ENCODE measurements at places on chromosomes 4 and X.
A peak's percentile ranks its signal among the peaks of the same experiment; 100 is the strongest.

DNA sequence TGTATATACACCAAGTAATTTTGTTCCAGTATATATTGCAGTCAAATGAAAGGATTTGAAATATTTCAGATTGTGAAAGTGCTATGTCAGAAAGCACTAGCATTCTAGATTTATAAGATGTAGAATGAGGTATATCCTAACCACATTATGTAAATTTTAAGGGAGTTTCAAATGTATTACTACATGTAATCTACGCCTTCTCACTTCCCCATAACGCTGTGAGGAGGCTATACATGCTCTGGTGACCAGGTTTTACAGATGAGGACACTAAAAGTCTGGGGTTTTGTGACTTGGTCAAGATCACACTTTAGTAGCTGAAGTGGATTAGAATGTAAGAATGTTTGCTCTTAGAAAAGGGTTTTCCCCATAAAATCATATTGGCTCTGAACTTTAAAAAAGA is 8.1 kb downstream of the ENPEP start:
- no peak overlapping the region for H3K4me3 ChIP-seq
- H3K4me1 ChIP-seq = no peaks in the 10 kb centered on the region
- H3K27me3 ChIP-seq = peaks cover 45% of the 10 kb centered on the region
- no peak for DNase-seq

GRCh38 chr4:84578540-84579402 is 4.2 kb upstream of the CDS1 start:
- H3K4me1 ChIP-seq = peaks cover 4% of the 10 kb centered on the region
- no peak overlapping the region for H3K27ac ChIP-seq
- no peak for DNase-seq
- peaks cover 30% of the 10 kb centered on the region for H3K27me3 ChIP-seq

DNA sequence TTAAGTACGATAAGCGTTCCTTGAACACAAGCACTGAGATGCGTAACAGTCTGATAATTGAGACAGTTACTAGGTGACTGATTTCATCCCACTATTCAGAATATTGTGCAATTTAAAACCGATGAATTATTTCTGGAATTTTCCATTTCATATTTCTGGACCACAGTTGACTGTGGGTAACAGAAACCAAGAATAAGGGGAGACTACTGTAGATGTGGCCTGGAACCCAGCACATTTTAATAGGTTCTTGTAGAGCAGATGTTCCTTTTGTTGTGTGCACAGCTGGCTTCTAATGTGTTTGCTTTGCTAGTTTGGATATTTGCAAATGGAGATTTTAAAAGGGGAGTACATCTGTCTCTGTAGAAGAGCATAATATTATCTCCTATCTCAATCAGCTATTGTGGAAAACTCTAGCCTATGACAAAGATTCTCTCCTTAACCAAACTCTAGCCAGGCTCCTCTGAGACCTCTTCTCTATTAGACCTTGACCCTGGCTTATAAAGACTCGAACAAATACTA is 16.4 kb downstream of the NAAA start:
- DNase-seq = no peak
- H3K27ac ChIP-seq = no peak overlapping the region
- H3K36me3 ChIP-seq = peaks cover 42% of the 10 kb centered on the region
- H3K4me1 ChIP-seq = no peaks in the 10 kb centered on the region

DNA sequence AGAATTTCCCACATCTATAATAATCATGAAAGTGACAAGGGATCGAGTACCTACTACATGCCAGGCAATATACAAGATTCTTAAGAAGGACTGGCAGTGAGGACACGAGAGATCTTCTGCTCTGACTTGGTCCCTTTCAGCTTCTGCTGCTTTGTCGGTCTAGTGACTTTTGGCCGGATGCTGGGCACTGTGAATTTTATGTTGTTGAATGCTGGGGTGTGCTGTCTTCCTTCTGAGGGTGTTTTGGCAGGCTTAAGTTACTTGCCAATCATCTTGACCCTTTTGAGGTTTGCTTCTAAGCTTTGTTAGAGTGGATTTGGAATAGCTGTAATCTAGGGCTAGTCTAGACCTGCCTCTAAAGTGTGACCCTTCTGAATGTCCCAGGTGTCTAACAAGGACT is 23.5 kb downstream of the NAT8L start:
- H3K27ac ChIP-seq = no peak overlapping the region
- no peaks in the 10 kb centered on the region for H3K4me1 ChIP-seq
- no peak overlapping the region for H3K4me3 ChIP-seq
- H3K36me3 ChIP-seq = no peaks in the 10 kb centered on the region
- peaks cover 5% of the 10 kb centered on the region for H3K27me3 ChIP-seq
- no peak for DNase-seq

DNA sequence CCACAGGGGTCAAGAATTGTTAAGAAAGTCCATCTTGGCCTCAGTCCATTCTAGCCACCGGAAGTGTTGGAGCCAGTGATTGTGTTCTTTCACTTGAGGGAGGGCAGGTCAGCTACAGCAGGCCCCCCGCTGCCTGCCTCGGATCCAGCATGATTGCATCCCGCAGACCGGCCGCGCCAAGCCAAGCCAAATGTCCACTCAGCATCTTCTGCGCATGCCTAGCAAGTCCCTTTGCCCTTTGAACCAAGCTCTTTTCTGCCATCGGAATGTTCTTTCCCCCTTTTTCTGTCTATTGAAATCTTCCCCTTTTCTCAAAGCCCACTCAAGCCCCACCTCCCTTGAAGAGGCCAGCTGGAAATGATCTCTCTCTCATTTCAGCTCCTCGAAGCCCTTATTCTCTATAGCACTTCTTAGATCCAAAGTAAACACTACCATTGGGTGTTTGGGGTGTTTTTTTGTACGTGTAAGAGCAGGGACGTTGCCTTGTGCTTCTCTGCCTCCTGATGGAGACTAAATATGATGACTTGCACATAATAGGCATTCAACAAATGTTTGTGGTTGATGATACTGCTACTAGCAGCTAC is 147.8 kb upstream of the BCOR start:
- H3K27me3 ChIP-seq = no peaks in the 10 kb centered on the region
- no peak overlapping the region for H3K4me3 ChIP-seq
- DNase-seq = no peak
- H3K27ac ChIP-seq = no peak overlapping the region
- H3K36me3 ChIP-seq = no peaks in the 10 kb centered on the region

GRCh38 chr4:186203406-186203805 is 12.0 kb downstream of the CYP4V2 start:
- no peak overlapping the region for H3K4me3 ChIP-seq
- H3K27ac ChIP-seq = peak overlapping the region; percentile 56
- no peak for DNase-seq

DNA sequence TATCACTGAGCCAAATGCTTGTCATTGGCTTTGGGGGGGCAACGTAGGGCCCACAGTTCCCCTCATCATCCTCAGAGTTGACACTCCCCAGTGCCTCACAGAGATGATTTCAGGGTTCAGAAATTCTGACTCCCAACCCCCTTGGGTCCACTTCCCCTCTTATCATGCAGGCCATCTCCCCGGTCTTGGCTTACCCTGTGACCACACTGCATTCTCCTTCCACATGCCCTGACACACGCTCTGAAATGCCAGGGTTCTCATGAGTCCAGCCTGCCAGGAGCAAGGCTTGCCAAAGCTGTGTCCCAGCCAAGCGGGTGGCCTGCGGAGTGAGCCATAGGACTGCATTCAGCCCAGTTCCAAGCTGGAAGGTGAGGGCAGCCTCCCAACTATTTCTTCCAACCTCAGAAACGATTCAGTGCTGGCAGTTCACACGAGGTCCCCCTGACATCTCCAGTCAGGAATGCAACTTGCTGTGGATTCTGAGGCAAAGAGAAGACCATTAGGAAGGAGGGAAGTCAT is 101.2 kb downstream of the SMIM20 start:
- no peak for DNase-seq
- no peak overlapping the region for H3K27ac ChIP-seq
- H3K27me3 ChIP-seq = peaks cover 52% of the 10 kb centered on the region
- H3K4me1 ChIP-seq = peaks cover 2% of the 10 kb centered on the region
- no peak overlapping the region for H3K4me3 ChIP-seq
- H3K36me3 ChIP-seq = no peaks in the 10 kb centered on the region

DNA sequence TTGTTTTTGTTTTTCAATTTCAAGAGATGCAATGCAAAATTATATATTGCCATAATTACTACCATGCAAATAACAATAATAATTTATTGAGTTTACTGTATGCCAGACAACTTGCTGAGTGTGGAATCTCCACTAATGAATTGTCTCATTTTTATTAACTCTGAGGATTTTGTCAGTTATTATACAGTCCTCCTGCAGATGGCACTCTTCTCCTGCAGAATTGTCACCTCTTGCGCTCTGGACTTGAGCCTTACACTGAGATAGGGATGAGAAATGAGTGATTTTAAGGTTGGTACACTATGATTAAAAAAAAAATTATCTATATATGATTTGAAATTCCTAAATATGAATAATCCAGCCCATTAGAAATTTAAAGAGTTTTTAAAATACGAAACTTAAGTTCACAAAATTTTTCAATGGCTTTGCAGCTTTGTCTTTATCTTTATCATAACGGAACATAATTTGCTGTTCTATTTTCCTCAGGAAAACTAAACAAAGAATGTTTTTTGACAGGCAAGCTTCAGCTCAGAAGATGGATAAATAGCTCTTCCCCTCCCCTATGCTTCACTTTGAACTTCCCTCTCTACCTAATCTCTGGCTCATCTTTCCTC is 12.7 kb upstream of the PAQR3 start:
- H3K4me3 ChIP-seq = no peak overlapping the region
- peak; percentile 12 for DNase-seq
- peaks cover 47% of the 10 kb centered on the region for H3K27me3 ChIP-seq
- no peak overlapping the region for H3K27ac ChIP-seq
- no peaks in the 10 kb centered on the region for H3K36me3 ChIP-seq

DNA sequence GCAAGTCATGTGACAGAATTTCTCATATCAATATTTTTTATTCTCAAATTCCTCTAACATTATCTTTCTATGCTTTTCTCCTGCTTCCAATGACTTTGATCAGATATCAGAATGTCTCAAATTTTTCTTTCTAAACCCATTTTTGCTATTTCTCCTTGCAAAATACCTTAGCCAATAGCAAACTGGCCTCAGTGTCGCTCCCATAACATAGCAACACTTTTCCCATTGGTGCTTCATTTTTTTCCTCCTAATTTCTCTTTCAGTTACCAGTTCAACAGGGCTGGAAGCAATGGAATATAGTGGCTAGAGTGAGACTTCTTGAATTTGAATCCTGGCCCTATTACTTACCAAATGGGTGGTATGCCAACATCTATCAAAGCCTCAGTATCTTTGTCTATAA is 1091.6 kb downstream of the C4orf33 start:
- no peaks in the 10 kb centered on the region for H3K4me1 ChIP-seq
- no peaks in the 10 kb centered on the region for H3K27me3 ChIP-seq
- no peaks in the 10 kb centered on the region for H3K36me3 ChIP-seq
- no peak overlapping the region for H3K4me3 ChIP-seq
- no peak overlapping the region for H3K27ac ChIP-seq

GRCh38 chr4:26802790-26803189 is 57.9 kb upstream of the STIM2 start:
- H3K27ac ChIP-seq = no peak overlapping the region
- no peaks in the 10 kb centered on the region for H3K36me3 ChIP-seq
- no peak for DNase-seq
- no peaks in the 10 kb centered on the region for H3K4me1 ChIP-seq

- peaks cover 19% of the 10 kb centered on the region for H3K4me1 ChIP-seq
- no peak overlapping the region for H3K4me3 ChIP-seq
- no peaks in the 10 kb centered on the region for H3K27me3 ChIP-seq
- H3K36me3 ChIP-seq = peaks cover 3% of the 10 kb centered on the region
Observed at GRCh38 chr4:53322696-53323095, 43.2 kb downstream of the SCFD2 start.

GRCh38 chrX:75155447-75155826 is 646 bp downstream of the ABCB7 start:
- DNase-seq = no peak
- peaks cover 16% of the 10 kb centered on the region for H3K36me3 ChIP-seq
- H3K27ac ChIP-seq = peak overlapping the region; percentile 98
- H3K4me1 ChIP-seq = peaks cover 21% of the 10 kb centered on the region

- no peaks in the 10 kb centered on the region for H3K4me1 ChIP-seq
- no peaks in the 10 kb centered on the region for H3K36me3 ChIP-seq
Observed at GRCh38 chr4:140515423-140515822, 8.5 kb upstream of the ELMOD2 start.

DNA sequence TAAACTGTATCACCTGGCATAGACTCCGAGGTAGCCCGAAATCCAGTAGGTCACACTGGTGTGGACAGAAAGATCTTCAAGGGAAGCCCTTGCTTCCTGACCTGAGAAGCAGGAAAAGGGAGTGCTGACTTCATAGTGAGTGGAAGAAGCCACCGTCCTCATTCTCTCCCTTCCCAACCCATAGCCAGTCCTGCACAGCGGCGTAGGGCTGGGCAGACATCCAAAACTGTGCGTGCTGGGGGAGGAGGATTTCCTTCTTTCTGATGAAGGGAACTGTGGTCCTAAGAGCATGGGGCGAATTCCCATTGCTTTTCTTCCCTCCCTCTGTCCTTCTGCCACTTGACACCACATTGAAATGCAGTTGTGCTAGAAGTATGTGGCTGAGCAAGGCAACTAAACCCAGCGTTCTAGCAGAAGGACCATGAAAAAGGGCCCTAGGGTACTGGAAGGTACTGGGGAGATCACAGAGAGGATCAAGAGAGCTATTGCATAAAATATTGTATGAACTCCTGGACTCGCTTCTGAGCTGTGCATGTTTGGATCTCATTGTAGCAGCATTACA is 66.9 kb downstream of the STOX2 start:
- H3K4me3 ChIP-seq = no peak overlapping the region
- H3K27me3 ChIP-seq = peaks cover 21% of the 10 kb centered on the region

DNA sequence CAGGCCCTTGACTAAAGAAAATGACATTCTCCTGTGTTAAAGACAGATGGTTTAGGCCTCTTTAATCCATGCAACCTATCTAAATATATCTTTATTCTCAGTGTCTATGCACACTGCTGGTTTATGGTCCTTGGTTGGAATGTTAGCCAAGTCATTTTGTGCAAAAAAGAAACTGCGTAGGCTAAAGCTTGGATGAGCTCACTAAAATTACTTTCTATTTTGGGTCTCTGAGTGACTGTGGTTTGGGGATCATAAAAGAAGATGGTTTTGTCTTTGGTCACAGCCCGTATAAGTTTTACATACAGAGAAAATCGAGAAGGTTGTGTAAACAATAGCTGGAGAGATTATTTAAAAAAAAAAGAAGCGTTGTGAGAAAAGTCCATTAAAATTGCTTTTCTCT is 443.6 kb downstream of the UBE2NL start:
- H3K4me3 ChIP-seq = no peak overlapping the region
- no peaks in the 10 kb centered on the region for H3K36me3 ChIP-seq
- DNase-seq = no peak
- no peaks in the 10 kb centered on the region for H3K4me1 ChIP-seq
- H3K27ac ChIP-seq = no peak overlapping the region

GRCh38 chr4:81648576-81649275 is 177.0 kb upstream of the RASGEF1B start:
- H3K27me3 ChIP-seq = no peaks in the 10 kb centered on the region
- no peaks in the 10 kb centered on the region for H3K36me3 ChIP-seq
- H3K4me3 ChIP-seq = peak overlapping the region; percentile 47
- peaks cover 15% of the 10 kb centered on the region for H3K4me1 ChIP-seq

DNA sequence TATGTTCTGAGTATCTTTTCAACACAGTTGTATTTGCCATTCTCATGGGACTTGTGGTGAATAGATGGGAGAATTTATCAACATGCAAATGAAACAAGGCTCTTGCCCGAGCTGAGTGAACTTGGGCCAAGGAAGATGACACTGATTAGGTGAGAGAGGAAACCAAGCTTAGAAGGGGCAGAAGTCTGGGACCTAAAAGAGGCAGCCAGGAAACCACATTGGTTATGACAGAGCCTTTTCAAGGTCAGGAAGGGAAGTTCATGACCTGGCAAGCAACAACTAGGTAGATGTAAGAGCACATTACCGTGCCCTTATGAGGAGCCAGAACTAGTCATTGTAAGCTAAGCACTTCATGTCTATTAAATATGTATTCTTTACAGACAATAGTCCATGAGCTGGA is 590.3 kb downstream of the PACRGL start:
- H3K27me3 ChIP-seq = no peaks in the 10 kb centered on the region
- DNase-seq = no peak
- peaks cover 6% of the 10 kb centered on the region for H3K4me1 ChIP-seq
- H3K4me3 ChIP-seq = no peak overlapping the region
- H3K27ac ChIP-seq = no peak overlapping the region
